OCI-LY7 (cell line): ENCODE measurements at places on chromosomes 1 and 21.

DNA sequence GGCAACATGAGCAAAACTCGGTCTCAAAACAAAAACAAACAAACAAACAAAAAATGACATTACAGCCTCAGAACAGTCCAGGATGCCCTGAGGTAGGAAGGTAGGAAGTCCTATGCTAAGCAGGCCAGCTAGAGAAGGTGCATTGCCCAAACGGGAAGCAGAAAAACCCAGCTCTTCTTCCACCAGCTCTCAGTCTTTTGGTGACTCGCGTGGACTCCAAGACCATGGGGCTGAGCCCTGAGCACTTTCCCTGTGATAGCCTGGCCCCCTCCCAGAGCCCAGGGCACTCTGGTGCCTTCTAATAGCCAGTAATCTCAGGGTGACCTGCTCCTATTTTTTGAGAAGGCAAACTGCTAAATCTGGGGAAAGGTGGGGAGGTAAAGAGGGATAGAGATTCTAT, 16.1 kb downstream of the PHLDA3 start:
- no peak for DNase-seq

GRCh38 chr1:95042286-95042685, 30.5 kb downstream of the ALG14 start:
- no peak for DNase-seq

DNA sequence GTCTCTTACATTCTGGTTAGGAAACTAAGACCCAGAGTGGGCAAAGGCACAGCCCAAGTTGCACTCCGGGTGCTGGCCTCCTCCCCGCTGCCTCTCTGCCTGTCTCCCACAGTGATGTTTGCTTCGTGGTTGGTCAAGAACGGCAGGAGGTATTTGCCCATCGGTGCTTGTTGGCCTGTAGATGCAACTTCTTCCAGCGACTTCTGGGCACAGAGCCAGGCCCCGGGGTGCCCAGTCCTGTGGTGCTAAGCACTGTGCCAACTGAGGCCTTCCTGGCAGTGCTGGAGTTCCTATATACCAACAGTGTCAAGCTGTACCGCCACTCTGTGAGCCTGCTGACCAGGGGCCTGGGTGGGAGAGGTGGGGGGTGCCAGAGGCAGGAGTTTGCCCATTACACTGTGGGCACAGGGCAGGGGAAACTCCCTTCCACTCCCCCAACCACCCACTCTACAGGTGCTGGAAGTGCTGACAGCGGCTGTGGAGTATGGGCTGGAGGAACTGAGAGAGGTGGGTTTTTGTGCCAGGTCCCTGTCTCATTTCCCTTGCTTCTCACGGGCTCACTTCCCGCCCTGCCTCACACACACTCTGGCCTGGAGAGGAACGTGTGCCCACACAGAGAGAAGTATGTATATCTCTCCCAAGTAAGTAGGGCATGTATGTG, 1.9 kb downstream of the BTBD19 start:
- peak; percentile 48 for DNase-seq

DNA sequence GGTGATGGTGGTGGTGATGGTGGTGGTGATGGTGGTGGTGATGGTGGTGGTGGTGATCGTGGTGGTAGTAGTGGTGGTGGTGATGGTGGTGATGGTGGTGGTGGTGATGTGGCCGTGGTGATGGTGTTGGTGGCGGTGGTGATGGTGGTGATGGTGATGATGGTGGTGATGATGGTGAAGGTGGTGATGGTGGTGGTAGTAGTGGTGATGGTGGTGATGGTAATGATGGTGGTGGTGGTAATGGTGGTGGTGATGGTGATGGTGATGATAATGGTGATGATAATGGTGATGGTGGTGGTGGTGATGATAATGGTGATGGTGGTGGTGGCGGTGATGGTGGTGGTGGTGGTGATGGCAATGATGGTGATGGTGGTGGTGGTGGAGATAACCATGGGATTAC, 6.8 kb upstream of the COL6A2 start:
- DNase-seq: no peak

- DNase-seq: no peak
Measured at GRCh38 chr1:198191117-198191516, 34.3 kb downstream of the NEK7 start.
